ENCODE measurements at places on chromosomes 12 and 14.

DNA sequence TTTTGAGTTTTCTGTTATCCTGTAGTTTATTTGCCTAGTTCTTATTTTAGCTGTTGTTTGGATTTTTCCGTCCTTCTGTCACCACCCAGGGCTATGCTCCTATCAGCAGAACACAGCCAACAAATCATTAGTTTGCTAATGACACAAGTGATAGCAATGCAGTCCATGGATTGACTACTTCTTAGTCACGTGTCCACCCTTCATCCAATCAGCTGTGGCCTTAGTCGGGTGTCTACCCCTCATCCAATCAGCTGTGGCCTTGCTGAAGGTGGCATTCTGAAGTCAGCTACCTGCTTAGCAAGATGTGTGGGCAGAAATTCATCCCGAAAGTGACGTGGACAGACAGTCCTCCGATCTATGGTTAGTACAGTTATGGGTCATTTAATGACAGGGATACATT lies 182.3 kb downstream of the GALC start:
- no peak for DNase-seq

DNA sequence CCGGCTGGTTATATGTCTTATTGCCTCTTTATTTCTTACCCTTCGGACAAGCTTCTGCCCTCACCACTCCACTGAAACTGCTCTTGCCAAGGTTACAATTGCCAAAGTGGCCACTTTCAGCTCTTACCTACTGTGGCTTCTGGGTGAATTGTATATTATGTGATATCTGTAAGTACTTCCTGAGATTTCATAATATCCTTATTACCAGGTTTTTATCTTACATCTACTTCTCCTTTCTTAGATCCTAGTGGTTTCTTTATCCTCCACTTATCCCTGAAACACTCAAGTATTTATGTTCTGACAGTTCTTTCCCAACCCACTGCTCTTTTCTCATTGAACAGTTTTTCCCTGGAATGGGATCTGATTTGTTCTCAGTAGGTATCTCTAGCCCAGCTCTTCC lies 10.5 kb downstream of the CELA1 start:
- no peak for DNase-seq

DNA sequence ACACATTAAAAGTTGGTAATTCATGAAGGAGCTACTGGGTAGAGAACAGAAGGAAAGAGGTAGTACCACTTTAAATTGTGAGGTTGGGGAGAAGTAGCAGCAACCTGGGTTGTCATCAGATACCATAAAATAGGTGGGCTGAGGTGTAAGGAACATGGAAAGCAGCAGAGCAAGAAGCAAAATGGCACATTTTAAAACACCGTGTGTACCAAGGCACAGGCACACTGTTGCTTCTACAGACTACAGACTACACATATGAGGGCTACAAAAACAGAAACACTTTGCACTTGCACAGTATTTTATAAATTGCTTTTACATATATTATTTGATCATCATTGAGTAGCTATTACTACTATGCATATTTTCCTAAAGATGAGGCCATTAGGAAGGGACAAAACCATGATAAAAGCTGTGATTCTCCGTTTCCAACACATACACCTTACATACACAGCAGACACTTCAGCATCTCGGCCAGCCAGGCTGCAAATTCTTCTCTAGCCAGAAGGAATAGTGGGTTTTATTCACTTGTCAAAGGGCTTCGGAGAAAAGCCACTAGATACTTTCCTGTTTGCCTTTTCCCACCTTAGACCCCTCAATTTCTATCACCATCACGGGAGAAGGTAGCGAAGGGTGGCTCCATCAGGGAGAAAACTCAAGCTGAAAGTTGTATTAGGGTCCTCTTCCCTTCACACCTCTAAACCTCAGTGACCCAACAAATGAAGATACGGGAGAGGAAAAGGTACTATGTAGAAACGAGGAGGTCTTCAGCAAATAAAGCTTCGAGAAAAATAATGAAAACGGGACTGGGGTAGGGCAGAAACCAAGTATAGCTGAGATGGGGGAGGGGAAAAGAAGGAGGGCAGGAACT lies 1.6 kb downstream of the PYM1 start:
- peak; percentile 23 for DNase-seq

- DNase-seq, result no peak
These were observed 62.9 kb upstream of the METAP2 start for GRCh38 chr12:95411057-95411456.

DNA sequence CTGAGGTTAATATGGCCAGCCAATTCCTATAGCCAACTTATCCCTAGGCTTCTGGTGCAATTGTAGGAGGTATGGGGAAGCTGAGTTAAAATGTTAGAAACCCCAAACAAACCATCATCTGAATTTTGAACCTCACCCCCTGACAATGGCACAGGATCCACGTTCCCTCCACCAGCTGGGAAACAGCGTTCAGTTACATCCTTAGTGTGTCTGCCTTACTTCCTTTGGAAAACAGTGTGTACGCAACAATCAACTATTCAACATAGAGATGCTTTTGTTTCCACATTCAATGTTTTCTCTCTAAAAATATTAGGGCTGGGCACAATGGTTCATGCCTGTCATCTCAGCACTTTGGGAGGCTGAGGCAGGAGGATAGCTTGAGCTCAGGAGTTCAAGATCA lies 203.4 kb downstream of the TTC7B start:
- DNase-seq, result no peak

- no peak for DNase-seq
These were observed 48.7 kb downstream of the PPFIBP1 start for GRCh38 chr12:27572486-27573255.

- DNase-seq, result no peak
These were observed 19.2 kb downstream of the PACS2 start for GRCh38 chr14:105333613-105334364.

- DNase-seq, result no peak
These were observed 18.0 kb upstream of the YARS2 start for GRCh38 chr12:32773691-32774090.

DNA sequence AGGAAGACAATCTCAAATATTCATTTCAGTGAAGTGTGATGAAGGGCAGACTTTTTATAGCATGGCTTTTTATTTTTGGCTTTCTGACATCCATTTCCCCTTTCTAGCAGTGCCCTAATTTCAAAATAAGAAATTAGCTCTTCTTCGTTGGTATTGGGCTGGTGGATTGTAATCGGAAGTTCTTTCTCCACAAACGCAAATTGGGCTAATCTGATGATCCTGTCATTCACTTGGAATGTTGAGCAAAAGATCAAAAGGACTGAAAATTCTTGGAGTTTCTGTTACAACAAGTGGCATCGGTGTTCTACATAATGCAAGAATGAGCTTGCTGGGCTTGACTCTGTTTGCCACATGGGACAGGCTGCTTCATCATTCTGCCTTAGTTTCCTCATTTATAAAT lies 1182.8 kb downstream of the FLRT2 start:
- DNase-seq, result no peak

DNA sequence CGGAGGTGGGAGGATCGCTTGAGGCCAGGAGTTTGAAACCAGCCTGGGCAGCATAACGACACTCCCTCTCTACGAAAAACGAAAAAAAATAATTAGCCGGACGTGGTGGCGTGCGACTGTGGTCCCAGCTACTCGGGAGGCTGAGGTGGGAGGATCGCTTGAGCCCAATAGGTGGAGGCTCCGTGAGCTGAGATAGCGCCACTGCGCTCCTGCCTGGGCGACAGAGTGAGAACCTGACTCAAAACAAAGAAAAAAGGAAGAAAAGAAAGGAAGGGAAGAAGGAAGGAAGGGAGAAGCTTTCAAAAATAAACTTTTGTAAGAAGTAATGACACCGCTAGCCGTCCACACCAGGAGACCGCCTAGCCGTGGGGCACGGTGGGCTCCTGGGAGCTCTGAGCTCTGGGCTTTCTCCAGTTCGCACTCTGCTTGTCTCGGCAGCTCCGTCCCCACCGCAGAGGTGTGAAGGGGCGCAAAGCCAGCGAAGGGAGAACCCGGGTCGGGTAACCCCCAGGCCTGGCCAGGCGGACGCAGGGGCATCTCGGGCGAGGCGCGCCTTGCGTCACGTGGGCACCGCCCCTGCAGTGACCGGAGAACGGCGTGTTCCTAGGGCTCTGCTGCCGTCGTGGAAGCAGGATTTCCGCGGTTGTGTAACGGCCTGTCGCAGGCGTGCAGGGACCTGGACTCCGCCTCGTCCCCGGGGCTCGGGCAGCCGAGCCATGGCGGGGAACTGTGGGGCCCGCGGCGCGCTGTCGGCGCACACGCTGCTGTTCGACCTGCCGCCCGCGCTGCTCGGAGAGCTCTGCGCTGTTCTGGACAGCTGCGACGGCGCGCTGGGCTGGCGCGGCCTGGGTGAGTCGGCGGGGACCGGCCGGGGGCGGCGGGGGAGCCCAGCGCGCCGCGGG lies at the start of gene IRAK3:
Gene IRAK3 (plus strand): TSS at position 631 of the 902 bp plus-strand sequence. CDS start 86 bp downstream, at position 717.
- peak; percentile 38 for DNase-seq

- DNase-seq, result peak; percentile 7
These were observed 77.3 kb downstream of the DAAM1 start for GRCh38 chr14:59265808-59266207.

DNA sequence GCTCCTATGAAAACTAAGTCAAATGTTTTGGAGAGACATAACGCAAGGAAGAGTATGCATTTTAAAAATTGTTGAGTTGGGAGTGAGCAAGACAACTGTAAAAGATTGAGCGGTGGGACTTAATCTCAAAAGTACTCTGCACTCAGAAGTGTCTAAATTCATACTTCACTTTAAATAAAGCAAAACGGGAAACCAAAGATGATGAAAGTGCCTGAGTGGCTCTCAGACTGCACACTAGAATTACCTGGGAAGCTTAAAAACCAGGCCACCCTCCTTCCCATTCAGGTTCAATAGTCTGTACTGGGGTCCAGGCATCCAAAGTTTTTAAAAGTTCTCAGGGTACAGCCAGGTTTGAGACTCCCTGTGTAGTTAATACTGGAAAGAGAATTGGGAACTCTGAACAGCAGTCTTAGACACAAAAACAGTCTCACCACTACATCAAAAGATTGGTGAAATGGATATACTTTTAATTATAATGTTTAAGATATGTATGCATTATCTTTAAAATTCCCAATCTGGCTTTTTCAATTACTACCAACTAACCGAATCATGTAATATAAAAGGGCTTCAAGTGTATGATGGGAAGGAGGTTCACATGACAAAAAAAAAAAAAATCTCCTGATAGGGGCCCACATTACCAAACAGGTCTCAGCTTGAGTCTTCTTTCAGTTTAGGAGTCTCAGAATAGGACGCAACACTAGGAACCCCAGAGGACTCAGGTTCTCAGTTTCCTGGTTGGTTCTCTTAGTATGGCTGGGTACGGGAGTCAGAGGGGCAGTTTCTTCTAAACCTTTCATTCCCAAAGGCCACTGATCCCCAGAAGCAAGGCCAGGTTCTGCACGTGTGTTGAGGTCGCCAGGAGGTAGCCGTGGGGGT lies 1.0 kb downstream of the HOMEZ start:
- DNase-seq, result no peak

GRCh38 chr12:77328326-77328725 lies 263.0 kb upstream of the E2F7 start:
- DNase-seq, result no peak

GRCh38 chr12:53820514-53821306 lies 68.9 kb upstream of the CISTR start:
- no peak for DNase-seq

GRCh38 chr14:72550513-72550912 lies 343.4 kb downstream of the DPF3 start:
- DNase-seq, result no peak

DNA sequence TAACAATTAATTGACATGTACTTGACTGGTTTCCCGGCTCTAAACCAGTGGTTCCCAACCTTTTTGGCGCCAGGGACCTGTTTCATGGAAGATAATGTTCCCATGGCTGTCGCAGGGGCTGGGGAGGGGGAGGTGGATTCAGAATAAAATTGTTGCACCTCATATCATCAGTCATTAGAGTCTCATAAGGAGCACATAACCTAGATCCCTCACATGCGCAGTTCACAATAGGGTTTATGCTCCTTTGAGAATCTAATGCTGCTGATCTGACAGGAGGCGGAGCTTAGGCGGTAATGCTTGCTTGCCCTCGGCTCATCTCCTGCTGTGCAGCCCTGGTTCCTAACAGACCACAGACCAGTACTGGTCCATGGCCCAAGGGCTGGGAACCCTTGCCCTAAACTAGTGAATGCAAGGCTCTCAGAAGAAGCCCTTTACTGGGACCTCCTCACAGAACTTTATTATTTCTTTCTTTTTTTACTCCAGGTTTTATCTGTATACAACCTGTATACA lies 86.4 kb upstream of the SINHCAF start:
- DNase-seq, result no peak

GRCh38 chr12:102302553-102302952 lies 104.9 kb upstream of the PMCH start:
- DNase-seq, result no peak

DNA sequence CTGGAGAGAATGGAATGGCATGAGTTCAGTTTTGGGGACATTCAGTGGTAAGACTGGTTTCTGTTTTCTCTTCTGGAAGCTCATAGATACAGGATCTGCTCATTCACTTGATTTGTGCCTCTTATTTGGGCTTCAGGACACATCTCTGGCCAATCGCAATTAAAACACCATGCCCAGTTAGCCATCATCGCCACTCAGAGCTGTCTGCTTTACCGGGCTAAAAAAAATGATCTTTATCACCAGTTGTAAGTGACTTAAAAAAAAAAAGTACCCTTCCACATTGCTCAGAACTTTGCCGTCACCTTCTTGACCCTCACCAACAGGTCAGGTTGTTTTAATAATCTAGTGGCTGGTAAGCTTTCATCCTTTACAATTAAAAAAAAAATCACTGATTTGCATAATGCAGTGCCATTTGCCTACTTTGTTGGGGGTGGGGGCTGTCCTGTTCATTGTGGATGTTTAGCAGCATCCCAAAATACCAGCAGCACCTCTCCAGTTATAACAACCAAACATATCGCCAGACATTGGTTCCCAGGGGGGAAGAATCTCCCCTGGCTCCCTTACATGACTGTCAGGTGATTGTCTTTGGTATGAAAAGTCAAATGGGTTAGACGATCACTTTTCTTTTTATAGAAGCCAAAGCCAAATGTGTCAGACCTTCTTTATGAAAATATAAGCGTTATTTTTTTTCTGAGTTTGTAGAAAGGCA lies 150.1 kb downstream of the PRKCH start:
- no peak for DNase-seq

GRCh38 chr12:39835517-39836489 lies 216.2 kb upstream of the ABCD2 start:
- DNase-seq, result no peak

DNA sequence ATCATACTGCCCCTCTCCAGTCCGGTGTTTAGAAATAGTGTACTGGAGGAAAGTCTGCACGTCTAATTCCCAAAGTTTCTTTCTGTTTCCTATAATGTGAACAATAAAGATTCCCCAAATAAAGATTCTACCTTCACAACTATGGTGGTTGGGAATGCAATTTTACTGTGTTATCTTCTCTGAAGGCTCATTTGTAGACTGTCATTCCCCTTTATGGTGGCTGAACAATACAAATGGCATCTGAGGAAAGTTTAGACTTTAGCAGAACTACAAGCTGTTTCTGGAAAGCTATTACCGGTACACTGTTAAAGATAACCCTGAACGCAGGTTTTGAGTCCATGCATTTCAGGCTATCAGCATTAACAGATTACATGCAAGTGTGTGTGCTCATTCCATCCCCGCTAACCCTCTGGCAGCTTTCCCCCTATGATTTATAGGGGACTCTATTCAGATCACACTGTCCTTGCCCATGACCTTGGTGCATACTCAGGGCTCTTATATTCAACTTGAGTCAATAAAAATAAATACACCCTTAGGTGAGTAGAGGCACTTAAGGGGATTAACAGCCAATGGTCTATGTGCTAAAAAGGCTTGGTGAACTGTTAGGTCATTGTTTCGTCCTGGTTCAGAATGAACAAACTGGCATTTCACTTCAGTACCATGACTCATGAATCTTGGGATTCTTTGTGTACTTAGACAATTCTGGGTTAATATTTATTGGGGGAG lies 60.7 kb upstream of the PYGL start:
- no peak for DNase-seq

All from stimulated activated naive CD8-positive, alpha-beta T cell treated with anti-CD3 and anti-CD28 coated beads, Interleukin-15, amount 100 ng/mL, for 72 hours (primary cell).